Keratinocyte (primary cell): ENCODE measurements at places on chromosomes 2 and 18. TPM values are rescaled to one million over a fixed set of nuclear protein-coding genes. Genes with fewer than 3 reads are reported as not detected.
A peak's percentile ranks its signal among the peaks of the same experiment; 100 is the strongest.

- no peak for DNase-seq
- H3K36me3 ChIP-seq: no peaks in the 10 kb centered on the region
- H3K27me3 ChIP-seq: no peaks in the 10 kb centered on the region
- H3K4me1 ChIP-seq: no peaks in the 10 kb centered on the region
Measured at GRCh38 chr2:213722565-213722964, 438.3 kb downstream of the SPAG16 start.

GRCh38 chr2:159098921-159099411 is 130.5 kb downstream of the TANC1 start:
- peak overlapping the region; percentile 84 for H3K27ac ChIP-seq
- no peaks in the 10 kb centered on the region for H3K27me3 ChIP-seq
- peaks cover 4% of the 10 kb centered on the region for H3K36me3 ChIP-seq
- no peak for DNase-seq

- no peak overlapping the region for H3K4me3 ChIP-seq
- H3K27me3 ChIP-seq: no peaks in the 10 kb centered on the region
- H3K4me1 ChIP-seq: no peaks in the 10 kb centered on the region
- DNase-seq: no peak
- H3K36me3 ChIP-seq: no peaks in the 10 kb centered on the region
Measured at GRCh38 chr2:129748653-129749052, 230.8 kb upstream of the RAB6C start.

- H3K4me3 ChIP-seq: no peak overlapping the region
- H3K36me3 ChIP-seq: no peaks in the 10 kb centered on the region
- H3K4me1 ChIP-seq: no peaks in the 10 kb centered on the region
- no peak for DNase-seq
- no peaks in the 10 kb centered on the region for H3K27me3 ChIP-seq
Measured at GRCh38 chr2:20551945-20552328, 99.0 kb downstream of the HS1BP3 start.

- H3K36me3 ChIP-seq: no peaks in the 10 kb centered on the region
- DNase-seq: no peak
- H3K27ac ChIP-seq: no peak overlapping the region
- no peak overlapping the region for H3K4me3 ChIP-seq
- no peaks in the 10 kb centered on the region for H3K27me3 ChIP-seq
Measured at GRCh38 chr18:3578621-3579020, 128.6 kb downstream of the TGIF1 start.

The PSD4 gene
- polyA plus RNA-seq: 10.4 to 17.3 TPM (median 11.1 TPM) in 3 replicates

GRCh38 chr2:199629301-199629700 is 171.6 kb upstream of the SATB2 start:
- H3K4me1 ChIP-seq: no peaks in the 10 kb centered on the region
- H3K27me3 ChIP-seq: no peaks in the 10 kb centered on the region
- no peak overlapping the region for H3K27ac ChIP-seq
- no peak overlapping the region for H3K4me3 ChIP-seq
- no peaks in the 10 kb centered on the region for H3K36me3 ChIP-seq
- no peak for DNase-seq

- no peak for DNase-seq
- H3K27ac ChIP-seq: no peak overlapping the region
- H3K4me3 ChIP-seq: no peak overlapping the region
- no peaks in the 10 kb centered on the region for H3K27me3 ChIP-seq
Measured at GRCh38 chr2:239193925-239194677, 206.7 kb downstream of the HDAC4 start.

GRCh38 chr18:52553441-52553840 is 213.4 kb downstream of the DCC start:
- DNase-seq: no peak
- H3K4me3 ChIP-seq: no peak overlapping the region
- no peak overlapping the region for H3K27ac ChIP-seq
- H3K4me1 ChIP-seq: no peaks in the 10 kb centered on the region
- H3K27me3 ChIP-seq: no peaks in the 10 kb centered on the region
